Bronchial epithelial cell (primary cell): ENCODE measurements at places on chromosomes 6 and 20.

DNA sequence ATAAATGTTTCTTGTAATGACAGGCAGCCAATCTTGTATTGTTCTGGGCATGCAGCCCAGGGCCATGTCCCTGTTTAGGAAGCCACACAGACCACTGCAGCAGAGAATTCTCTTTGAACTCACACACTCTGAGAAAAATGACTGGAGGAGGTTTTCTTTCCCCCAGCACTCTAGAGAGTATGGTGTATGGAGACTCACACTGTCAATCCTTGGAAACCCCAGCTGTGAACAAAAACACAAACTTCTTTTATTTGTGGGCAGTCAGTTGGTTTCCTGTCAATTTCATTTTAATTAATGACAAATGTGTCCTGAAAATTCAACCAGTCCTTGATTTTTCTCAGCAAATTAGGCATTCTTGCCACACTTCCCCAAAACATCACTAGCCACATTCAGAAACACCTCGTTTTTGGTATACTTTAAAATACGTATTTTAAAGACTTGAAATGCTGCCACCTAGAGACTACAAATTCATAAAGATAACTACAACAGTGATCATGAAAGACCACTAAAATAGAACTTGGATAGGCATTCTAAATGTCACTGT is 52.9 kb upstream of the UFL1 start:
- DNase-seq = no peak

DNA sequence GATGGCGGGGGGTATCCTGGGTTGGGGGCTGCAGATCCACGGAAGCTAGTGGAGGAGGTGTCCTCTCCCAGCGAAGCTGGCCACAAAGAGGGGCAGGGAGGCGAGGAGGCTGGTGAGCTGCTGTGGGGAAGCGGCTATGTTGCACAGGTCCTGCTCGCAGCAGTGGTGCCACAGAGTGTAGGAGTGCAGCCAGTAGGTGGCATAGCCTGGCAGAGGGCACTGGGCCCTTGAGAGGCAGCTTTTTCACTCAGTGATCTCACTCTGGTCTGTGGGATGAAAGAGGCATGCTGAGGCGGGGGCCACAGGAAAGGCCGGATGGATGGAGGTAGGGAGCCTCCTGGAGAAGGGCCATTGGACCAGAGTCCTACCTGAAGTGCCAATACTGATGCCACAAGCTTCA is 2.9 kb upstream of the LY6G6D start:
- DNase-seq = no peak

GRCh38 chr6:122647765-122648164 is 37.6 kb downstream of the PKIB start:
- DNase-seq = no peak

DNA sequence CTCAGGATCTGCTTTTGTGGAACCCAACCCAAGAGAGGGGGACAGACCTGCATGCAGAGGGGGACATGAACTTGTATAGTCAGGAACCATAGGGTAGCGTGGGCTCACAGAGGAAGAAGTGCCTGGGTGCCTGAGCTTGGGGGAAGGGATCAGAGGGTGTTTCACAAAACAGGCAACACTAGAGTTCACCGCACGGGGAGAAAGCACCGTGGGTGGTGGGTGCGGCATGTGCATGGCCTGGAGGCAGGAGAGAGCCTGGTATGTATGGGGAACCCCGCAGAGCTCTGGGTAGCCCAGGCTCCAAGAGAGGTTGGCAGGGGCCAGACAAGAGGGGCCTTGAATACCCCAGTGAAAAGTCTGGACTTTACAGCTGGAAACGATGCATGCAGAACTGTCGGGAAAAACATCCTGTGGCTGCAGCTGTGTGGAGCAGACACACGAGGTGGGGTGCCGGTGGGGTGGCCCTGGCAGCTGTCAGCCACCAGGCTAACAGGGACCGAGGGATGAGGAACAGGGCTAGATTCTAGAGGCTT is 6.7 kb upstream of the EMILIN3 start:
- no peak for DNase-seq

DNA sequence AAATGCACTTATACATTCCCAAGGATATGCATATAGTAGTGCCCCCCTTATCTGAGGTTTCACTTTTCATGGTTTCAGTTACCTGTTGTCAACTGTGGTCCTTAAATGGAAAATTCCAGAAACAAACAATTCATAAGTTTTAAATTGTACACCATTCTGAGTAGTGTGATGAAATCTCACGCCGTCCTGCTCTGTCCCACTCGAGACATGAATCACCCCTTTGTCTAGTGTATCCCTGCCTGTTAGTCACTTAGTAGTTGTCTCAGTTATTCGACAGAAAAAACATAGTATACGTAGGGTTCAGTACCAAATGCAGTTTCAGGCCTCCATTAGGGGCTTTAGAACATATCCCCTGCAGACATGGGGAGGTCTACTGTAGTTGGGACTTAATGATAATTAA is 57.0 kb downstream of the MAP1LC3A start:
- peak; percentile 36 for DNase-seq

DNA sequence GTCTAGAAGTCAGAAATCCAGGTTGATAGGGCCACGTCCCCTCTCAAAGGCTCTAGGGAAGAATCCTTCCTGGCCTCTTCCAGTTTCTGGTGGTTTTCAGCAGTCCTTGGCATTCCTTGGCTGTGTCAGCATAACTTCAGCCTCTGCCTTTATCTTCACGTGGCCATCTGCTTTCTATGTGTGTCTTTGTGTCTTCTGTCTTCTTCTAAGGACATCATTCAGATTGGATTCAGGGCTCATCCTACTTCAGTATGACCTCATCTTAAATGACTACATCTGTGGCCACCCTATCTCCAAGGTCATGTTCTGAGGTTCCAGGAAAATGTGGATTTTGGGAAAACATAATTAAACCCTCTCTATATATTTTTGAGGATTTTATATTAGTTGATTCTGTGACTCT is 23.0 kb downstream of the C6orf89 start:
- DNase-seq = no peak

- no peak for DNase-seq
Observed at GRCh38 chr6:120129228-120129627, 779.7 kb upstream of the MAN1A1 start.

DNA sequence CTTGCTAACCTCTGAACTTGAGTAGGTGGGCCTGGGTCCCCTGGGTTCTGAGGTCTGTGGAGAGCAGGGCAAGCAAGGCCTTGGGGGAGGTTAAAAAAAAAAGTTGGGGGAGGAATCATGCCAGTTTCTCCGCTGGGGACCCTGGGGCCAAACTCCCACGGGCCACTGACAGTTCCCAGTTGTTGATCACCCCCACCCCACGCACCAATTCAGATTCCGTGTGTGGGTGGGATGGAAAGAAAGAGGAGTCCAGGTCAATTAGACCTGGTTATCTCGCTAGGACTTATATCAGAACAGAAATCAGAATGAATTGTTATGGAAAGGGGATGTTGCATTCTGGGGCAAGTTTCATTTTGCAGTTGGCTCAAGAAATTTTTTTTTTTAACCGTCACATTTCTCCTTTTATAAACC is 46.7 kb upstream of the SUPT3H start:
- no peak for DNase-seq
